Mesothelial cell of epicardium (in vitro differentiated cells): ENCODE measurements at places on chromosomes 2 and 18.
A peak's percentile ranks its signal among the peaks of the same experiment; 100 is the strongest.

- H3K27ac ChIP-seq = no peak overlapping the region
- H3K4me3 ChIP-seq = no peak overlapping the region
- no peaks in the 10 kb centered on the region for H3K27me3 ChIP-seq
- no peak for DNase-seq
- peaks cover 41% of the 10 kb centered on the region for H3K36me3 ChIP-seq
Observed at GRCh38 chr2:53877112-53877511, 17.3 kb upstream of the GPR75 start.

- H3K27me3 ChIP-seq = no peaks in the 10 kb centered on the region
- H3K4me1 ChIP-seq = peaks cover 13% of the 10 kb centered on the region
- H3K36me3 ChIP-seq = no peaks in the 10 kb centered on the region
- peak overlapping the region; percentile 30 for H3K27ac ChIP-seq
- H3K4me3 ChIP-seq = no peak overlapping the region
Observed at GRCh38 chr2:147792966-147793617, 51.7 kb upstream of the ACVR2A start.

- H3K4me3 ChIP-seq = no peak overlapping the region
- no peak for DNase-seq
- H3K4me1 ChIP-seq = peaks cover 67% of the 10 kb centered on the region
- no peaks in the 10 kb centered on the region for H3K27me3 ChIP-seq
Observed at GRCh38 chr2:60522462-60522861, 31.0 kb downstream of the BCL11A start.

GRCh38 chr18:58838165-58838860 is 26.4 kb upstream of the ZNF532 start:
- no peak for DNase-seq
- H3K27ac ChIP-seq = no peak overlapping the region
- peaks cover 6% of the 10 kb centered on the region for H3K4me1 ChIP-seq
- H3K36me3 ChIP-seq = no peaks in the 10 kb centered on the region
- no peaks in the 10 kb centered on the region for H3K27me3 ChIP-seq
- H3K4me3 ChIP-seq = no peak overlapping the region

GRCh38 chr18:71936744-71937143 is 607.4 kb downstream of the CBLN2 start:
- no peak overlapping the region for H3K27ac ChIP-seq
- DNase-seq = no peak
- H3K36me3 ChIP-seq = no peaks in the 10 kb centered on the region
- no peak overlapping the region for H3K4me3 ChIP-seq
- no peaks in the 10 kb centered on the region for H3K4me1 ChIP-seq

DNA sequence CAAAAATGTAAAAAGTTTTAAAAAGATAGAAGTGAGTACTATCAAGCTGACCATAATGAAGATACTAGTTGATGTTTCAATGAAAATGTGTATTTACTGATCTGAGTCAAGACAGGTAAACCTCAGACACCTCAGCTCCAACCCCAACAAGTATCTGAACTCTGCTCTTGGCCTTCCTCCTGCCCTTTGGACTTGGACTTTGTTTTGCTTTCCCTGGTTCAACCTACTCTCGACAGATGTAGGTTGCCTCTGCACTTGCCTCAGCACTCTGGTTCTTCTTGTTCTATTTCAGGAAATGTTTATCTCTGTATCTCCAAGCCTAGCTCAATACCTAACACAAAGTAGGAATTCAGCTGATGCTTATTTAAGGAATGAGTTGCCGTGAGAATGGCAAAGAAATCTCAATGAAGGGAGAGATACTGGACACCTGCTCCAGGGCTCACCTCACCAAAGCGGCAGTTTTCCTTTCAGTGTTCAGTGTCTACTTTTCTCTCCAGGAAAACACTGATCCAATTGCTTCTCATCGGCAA is 248.8 kb upstream of the CTAGE1 start:
- peaks cover 12% of the 10 kb centered on the region for H3K36me3 ChIP-seq
- no peak for DNase-seq
- H3K27me3 ChIP-seq = no peaks in the 10 kb centered on the region
- peaks cover 46% of the 10 kb centered on the region for H3K4me1 ChIP-seq
- H3K27ac ChIP-seq = peak overlapping the region; percentile 87

- peak overlapping the region; percentile 93 for H3K4me3 ChIP-seq
- no peak for DNase-seq
- H3K4me1 ChIP-seq = peaks cover 19% of the 10 kb centered on the region
- H3K27me3 ChIP-seq = no peaks in the 10 kb centered on the region
- no peaks in the 10 kb centered on the region for H3K36me3 ChIP-seq
- H3K27ac ChIP-seq = no peak overlapping the region
Observed at GRCh38 chr18:74290794-74291471, 830 bp downstream of the CYB5A start.

- DNase-seq = no peak
- H3K4me1 ChIP-seq = peaks cover 15% of the 10 kb centered on the region
- no peaks in the 10 kb centered on the region for H3K27me3 ChIP-seq
- H3K27ac ChIP-seq = no peak overlapping the region
Observed at GRCh38 chr2:28648147-28648546, 103.5 kb upstream of the PPP1CB start.

DNA sequence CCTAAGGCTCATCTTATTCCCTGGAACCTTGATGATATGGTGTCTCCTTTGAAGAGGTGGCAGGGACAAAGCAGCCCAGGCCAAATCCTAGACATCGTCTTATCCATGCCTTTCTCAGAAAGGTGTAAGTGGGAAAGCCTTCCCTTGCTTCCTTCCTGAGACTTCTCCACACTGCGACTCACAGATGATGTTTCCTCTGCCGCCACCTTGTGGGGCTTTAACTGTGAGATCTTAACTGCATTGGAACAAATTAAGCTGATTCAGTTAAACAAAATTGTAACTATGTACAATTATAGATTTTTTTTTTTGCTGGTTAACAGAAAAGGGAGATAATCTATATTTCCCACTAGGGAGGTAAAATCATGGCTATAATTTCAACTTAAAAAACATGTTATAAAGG is 10.0 kb upstream of the GCA start:
- no peaks in the 10 kb centered on the region for H3K36me3 ChIP-seq
- no peak for DNase-seq
- H3K27ac ChIP-seq = no peak overlapping the region
- no peaks in the 10 kb centered on the region for H3K4me1 ChIP-seq

DNA sequence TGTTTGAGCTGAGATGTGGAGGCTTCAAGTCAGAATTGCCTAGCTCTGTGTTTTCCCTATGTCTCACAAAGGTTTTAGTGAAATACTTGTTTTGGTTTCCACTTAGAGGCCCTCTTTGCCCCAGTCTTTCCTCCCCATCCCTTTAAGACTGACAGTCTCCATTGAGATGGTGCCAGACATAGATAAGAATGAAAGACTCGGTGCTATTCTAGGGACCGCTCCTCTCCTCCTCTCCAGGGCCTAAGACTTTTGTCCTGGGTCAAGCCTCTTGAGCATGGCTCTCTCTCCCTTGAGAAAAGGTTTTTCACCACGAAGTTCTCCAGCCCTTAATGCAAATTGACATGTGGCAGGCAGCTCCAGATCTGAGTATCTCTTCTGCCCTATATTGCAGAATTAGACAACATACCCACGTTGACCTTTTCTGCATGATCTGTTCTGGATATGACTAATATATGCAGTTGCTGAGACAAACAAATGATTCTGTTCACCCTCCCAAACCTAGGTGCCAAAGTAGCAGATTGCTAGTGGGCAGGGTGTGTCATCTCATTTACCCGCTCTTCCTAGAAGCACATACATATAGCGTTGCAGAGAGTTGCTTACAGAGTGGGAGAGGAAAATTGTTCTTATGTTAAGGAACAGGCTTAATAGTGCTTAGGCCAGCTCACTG is 47.5 kb upstream of the ACSL3 start:
- no peak overlapping the region for H3K27ac ChIP-seq
- no peaks in the 10 kb centered on the region for H3K36me3 ChIP-seq
- H3K4me3 ChIP-seq = no peak overlapping the region
- H3K4me1 ChIP-seq = no peaks in the 10 kb centered on the region
- no peak for DNase-seq

DNA sequence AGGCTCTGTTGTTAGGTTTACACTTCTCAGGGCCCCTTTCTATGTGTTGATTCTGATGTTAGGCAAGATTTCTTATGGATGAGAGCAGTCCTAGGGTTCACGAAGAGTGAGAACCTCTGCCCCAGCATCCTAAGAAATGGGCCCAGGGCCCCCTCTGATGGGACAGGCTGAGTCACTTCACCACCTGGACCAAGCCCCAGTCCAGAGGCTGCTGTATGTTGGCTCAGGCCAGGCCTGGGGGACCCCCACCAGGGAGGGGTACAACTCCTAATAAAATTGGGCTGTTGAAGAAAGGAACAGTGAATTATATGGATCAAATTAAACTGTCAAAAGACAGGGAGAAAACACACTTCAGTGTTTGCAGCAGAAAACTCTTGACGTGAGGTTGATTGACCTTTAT is 365.9 kb upstream of the HS6ST1 start:
- DNase-seq = no peak
- H3K27ac ChIP-seq = no peak overlapping the region
- H3K4me1 ChIP-seq = peaks cover 16% of the 10 kb centered on the region
- no peaks in the 10 kb centered on the region for H3K36me3 ChIP-seq
- H3K4me3 ChIP-seq = no peak overlapping the region

GRCh38 chr2:83006961-83007360 is 1452.1 kb downstream of the SUCLG1 start:
- no peaks in the 10 kb centered on the region for H3K27me3 ChIP-seq
- no peak overlapping the region for H3K4me3 ChIP-seq
- peaks cover 3% of the 10 kb centered on the region for H3K36me3 ChIP-seq
- H3K27ac ChIP-seq = no peak overlapping the region
- H3K4me1 ChIP-seq = peaks cover 4% of the 10 kb centered on the region

- no peak overlapping the region for H3K27ac ChIP-seq
- H3K27me3 ChIP-seq = no peaks in the 10 kb centered on the region
- no peaks in the 10 kb centered on the region for H3K36me3 ChIP-seq
- no peak overlapping the region for H3K4me3 ChIP-seq
- peaks cover 5% of the 10 kb centered on the region for H3K4me1 ChIP-seq
- no peak for DNase-seq
Observed at GRCh38 chr18:29004921-29005320, 828.0 kb upstream of the CDH2 start.

DNA sequence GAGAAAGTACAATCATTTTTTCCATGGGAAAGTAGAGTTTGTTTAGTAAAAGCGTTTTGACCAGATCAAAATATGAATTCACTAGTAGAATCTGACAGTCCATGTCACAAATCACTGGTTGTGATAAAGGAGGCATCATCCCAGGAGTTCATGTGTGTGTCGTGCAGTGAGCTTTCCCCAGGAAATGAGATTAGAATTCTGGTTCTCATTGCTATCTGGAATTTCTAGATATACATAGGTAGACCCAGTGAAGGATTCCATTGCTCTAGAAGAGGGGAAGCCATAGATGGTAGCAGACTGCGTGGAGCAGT is 206.6 kb downstream of the NCK2 start:
- H3K27me3 ChIP-seq = peaks cover 48% of the 10 kb centered on the region
- no peak overlapping the region for H3K27ac ChIP-seq
- H3K36me3 ChIP-seq = no peaks in the 10 kb centered on the region
- no peak overlapping the region for H3K4me3 ChIP-seq

DNA sequence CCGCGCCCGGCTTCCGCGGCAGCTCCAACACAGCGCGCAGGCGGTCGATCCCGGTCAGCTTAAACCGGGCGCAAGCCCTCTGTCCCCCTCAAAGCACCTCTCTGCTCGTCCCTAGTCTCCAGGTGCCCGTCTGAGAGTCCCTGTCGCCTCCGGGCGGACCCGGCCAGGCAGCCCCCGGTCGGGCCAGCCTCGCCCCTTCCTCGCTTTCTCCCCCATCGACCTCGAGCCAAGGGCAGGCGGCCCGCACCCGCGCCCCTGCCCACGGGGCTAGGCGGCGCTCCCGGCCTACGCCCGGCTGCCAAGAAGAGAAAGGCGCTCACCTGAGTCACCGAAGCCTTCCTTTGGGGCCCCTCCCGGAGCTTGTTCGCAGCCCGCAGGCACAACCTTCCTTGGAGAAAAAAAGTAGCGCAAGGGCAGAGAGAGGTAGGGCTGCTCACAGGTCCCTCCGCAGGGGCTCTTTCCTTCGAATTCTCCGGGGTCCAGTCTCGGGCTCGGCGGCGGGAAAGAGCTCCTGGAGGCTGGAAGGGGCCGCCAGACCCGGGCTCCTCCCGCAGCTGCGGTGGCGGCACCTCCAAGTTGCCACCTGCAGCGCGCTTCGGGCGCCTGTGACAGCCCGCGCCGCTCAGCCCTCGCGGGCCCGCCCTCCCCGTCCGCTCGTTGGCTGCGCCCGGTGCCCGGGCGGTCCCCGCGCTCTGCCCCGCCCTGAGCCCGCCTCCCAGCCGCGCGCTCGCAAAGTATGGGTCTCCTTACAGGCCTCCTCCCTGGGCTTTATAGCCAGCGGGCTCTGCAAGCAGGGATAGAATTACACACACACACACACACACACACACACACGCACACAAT is 86.5 kb upstream of the EPB41L3 start:
- peak; percentile 85 for DNase-seq
- no peak overlapping the region for H3K27ac ChIP-seq
- no peaks in the 10 kb centered on the region for H3K36me3 ChIP-seq

- H3K36me3 ChIP-seq = peaks cover 25% of the 10 kb centered on the region
- peaks cover 6% of the 10 kb centered on the region for H3K4me1 ChIP-seq
- no peak overlapping the region for H3K4me3 ChIP-seq
- H3K27ac ChIP-seq = no peak overlapping the region
- no peaks in the 10 kb centered on the region for H3K27me3 ChIP-seq
- no peak for DNase-seq
Observed at GRCh38 chr2:217142649-217143266, 282.9 kb upstream of the TNP1 start.

DNA sequence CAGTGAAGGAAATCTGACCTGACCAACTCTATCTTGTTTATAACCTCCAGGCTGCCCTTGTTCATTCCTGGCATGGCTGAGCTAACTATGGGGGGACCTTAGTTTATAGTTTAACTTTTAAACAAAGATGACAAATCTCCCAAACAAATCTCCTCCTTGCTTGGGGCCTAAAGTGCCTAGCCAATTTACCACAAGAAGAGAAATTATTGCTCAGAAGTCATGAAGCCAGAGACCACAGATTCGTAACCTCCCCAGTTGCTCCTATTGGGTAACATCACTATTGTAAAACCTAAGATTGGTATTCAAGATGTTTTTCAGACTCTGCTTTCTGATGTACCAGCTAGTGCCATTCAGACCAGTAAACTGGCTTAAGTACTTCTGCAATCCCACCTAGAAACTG is 649.4 kb upstream of the SLC8A1 start:
- H3K36me3 ChIP-seq = no peaks in the 10 kb centered on the region
- H3K4me3 ChIP-seq = no peak overlapping the region
- peaks cover 19% of the 10 kb centered on the region for H3K4me1 ChIP-seq
- H3K27me3 ChIP-seq = no peaks in the 10 kb centered on the region

DNA sequence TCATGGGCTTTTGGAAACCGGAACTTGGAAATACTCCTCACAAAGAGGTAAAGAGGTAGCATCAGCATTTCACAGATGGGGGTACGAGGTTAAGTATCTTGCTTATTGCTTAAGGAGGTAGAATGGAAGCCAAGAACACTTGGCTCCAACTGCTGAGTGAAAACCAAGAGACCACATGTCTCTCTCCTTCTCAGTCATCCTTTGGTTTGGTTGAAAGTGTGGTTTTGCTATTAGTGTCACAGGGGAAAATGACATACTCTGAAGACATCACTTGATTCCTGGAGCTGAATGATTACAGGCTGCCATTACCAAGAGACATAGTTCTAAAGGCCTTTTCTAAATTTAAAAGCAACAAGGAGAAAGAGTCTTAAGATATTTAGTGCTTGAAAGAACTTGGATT is 41.5 kb downstream of the ANTXR1 start:
- no peak for DNase-seq
- H3K27me3 ChIP-seq = no peaks in the 10 kb centered on the region
- peaks cover 44% of the 10 kb centered on the region for H3K36me3 ChIP-seq
- H3K4me1 ChIP-seq = no peaks in the 10 kb centered on the region
